ENCODE measurements at places on chromosomes 11 and 22.

- no peak for DNase-seq
Measured at GRCh38 chr22:41157083-41157482, 48.0 kb upstream of the L3MBTL2 start.

DNA sequence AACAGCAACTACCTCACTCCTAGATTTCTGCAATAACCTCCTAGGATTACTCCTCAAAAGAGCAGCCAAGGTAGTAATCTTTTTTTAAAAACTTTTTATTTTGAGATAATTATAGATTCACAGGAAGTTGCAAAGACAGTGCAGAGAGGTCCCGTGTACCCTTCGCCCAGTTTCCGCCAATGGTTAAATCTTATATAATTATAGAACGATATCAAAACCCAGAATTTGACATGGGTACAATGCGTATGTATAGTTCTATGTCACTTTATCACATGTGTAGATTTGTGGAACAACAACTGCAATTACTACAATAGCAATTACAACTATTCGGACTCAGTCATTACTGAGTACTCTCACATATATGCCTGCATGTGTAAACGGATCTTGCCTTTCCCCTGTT lies 94.8 kb upstream of the APOA1 start:
- no peak for DNase-seq

DNA sequence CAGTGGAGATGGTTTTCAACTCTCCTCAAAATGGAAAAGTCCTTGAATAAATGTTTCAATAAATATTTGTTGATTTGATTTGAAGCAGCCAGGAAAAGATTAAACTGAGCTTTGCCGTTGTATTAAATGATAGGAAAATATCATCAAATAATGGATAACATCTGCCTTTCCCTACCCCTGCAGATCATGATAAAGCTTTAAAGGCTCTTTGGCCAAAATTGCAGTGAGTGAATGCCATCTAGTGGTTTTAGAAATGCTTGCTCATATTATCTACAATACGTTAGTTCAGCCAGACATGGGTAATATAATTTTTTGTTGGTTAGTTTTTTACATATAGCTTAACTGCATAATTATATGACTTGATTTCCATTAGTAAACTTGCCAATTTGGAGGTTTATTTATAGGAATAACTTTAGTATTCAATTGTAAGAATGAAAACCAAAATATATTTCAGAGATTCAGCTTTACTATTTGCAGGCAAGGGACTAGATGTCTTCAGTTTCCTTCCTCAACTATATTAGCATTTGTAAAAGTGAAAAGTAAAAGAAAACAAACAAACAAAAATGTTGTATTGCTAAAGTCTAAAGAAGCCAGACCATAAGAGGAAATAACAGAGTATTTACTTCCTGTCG lies 159.2 kb downstream of the MSANTD4 start:
- no peak for DNase-seq

DNA sequence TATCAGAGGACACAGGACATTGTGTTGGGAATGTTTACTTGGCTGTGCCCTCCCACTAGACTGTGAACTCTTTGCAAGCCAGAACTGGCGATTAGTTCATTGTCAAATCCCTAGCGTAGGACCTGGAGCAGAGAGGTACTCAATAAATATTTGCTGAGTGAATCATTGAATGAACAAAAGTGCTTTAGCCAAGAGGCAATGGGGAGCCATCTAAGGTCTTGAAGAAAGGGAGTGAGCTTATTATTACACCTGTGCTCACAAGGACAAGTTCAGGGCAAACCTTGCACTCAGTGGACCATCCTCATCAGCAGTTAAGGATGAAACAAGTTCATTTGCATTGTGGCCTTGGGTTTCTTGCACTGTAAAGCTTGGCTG lies 1.1 kb upstream of the RASSF10 start:
- no peak for DNase-seq

GRCh38 chr11:129266536-129266935 lies 74.4 kb upstream of the ARHGAP32 start:
- DNase-seq, result no peak

- no peak for DNase-seq
Measured at GRCh38 chr11:47488674-47489394, 39.9 kb upstream of the RAPSN start.

DNA sequence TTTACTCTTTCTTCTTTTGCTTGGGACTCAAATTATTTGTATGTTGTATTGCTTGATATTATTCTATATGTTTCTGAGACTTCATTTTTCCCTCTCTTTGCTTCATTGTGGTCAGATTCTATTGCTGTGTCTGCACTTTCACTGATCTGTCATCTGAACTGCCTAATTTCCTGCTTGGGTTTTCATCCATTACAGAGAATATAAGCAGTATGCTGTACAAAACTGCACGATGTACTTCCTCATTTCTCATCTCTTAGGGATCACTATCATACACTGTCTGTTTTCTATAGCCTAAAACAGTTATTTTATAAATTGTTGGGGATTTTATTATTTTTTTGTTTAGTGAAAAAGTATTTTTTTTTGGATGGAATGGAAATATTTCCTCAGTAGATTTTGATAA lies 736.7 kb upstream of the ANO5 start:
- DNase-seq, result no peak
